ENCODE measurements at places on chromosomes 3 and 15.

- DNase-seq: no peak
Measured at GRCh38 chr3:6540981-6541380, 319.9 kb upstream of the GRM7 start.

GRCh38 chr15:95346721-95347475 lies 983.6 kb upstream of the NR2F2 start:
- DNase-seq: no peak

DNA sequence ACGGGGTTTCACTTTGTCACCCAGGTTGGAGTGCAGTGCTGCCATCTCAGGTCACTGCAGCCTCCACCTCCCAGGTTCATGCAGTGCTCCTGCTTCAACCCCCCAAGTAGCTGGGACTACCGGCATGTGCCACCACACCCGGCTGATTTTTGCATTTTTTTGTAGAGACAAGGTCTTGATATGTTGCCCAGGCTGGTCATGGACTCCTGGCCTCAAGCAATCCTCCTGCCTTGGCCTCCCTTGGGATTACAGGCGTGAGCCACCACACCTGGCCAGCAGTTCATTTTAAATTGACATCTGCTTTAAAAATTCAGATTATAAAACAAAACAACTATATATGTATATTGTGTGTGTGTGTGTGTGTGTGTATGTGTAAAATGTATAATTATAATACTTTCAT lies 38.3 kb downstream of the CALML4 start:
- no peak for DNase-seq

DNA sequence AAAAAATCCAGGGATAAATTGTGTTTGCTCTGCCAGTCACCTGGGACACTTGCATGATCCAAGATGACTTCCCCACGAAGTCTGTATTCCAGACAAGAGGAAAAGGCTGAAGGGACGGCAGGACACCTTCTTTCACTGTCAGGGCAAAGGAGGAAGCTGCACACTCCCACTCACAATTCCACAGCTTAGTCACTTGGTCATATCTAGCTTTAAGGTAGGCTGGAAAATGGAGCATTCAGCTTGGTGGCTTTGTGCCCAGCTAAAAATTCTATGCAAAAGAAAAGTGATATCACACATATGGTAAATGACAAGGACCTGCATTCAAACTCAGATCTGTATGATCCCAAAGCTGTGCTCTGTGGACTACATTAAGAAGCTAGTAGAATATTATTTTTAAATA lies 109.2 kb upstream of the TPM1 start:
- no peak for DNase-seq

- no peak for DNase-seq
Measured at GRCh38 chr3:102132370-102132769, 283.1 kb downstream of the NFKBIZ start.

- DNase-seq: no peak
Measured at GRCh38 chr15:58292751-58293175, 139.0 kb upstream of the LIPC start.

- no peak for DNase-seq
Measured at GRCh38 chr15:94023531-94023930, 207.8 kb upstream of the MCTP2 start.

GRCh38 chr3:146246526-146246925 lies 4.4 kb downstream of the PLSCR4 start:
- DNase-seq: no peak

GRCh38 chr15:48862705-48863104 lies 15.2 kb upstream of the EID1 start:
- DNase-seq: no peak

DNA sequence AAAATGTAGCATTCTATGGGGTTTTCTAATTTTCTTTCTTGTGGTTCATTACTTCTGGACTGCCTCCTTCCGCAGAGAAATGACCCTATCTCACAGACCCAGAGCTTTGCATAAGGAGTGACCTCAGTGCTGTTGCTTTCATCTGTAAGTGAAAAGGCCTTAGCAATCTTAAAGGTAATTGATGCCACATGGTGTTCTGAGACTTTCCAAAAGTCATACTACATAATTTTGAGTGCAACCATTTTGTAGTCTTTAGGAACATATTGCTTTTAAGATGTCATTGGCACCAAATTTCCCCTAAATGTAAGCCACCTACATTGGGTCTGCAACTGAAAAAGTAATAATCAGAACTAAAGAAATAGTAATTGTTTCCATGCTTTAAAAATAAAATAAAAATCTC lies 9.2 kb upstream of the HHLA2 start:
- no peak for DNase-seq

DNA sequence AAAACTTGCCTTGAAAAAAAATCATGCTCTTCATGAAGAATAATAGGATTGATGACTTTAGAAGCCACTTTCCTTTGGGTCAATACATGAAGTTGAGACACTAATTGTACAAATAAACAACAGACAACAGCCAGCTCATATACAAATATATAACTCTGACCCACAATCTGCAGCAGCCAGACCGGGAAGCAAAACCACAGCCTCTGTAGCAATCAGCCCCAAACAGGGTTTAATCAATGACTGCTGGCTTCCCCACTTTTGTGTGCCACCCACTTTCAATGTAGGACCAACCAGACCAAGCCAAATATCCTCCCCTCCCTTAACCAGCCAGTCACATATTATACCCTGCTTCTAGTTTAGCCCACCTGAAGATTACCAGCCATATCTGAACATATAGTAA lies 39.0 kb downstream of the IFT57 start:
- DNase-seq: no peak

DNA sequence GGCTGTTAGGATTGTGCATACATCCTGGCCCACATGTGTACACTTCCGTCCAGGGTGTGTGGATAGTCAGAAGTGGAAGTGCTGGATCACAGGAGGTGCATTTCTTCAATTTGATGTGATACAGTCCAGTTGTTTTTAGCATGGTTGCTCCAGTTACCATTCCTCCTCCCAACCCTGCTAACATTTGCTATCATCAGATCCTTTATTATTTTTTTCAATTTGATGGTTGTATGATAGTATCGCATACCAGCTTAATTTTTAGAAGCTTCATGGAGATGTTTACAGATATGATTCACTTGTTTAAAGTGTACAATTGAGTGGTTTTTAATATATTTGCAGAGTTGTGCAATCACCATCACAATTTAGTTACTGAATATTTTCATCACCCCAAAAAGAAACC lies 202.7 kb downstream of the ITPR1 start:
- DNase-seq: no peak

GRCh38 chr3:151200586-151200985 lies 2.4 kb downstream of the GPR171 start:
- no peak for DNase-seq

DNA sequence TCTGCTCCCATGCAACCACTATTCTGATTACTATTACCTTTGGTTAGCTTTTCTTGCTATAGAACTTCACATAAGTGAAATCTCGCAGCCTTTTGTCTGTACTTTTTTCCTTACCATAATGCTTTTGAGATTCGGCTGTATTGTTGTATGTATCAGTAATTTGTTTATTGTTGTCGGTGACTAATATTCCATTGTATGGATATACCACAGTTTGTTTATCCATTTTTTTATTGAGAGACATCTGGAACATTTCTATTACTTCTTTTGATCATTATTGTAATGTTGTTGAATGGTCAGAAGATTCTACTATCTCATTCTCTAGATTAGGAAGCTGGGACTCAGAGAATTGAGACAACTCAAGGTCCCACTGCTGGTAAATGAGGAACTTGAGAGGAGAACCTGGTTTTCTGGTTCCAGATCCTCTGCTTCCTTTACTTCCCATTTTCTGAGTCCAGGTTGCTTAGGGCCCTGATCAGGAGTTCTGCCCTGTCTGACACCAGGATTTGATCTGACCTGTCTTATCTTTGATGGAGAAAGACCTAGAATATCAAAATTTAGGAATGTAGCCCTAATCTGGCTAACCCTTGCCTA lies 18.2 kb upstream of the SPTSSB start:
- DNase-seq: no peak

DNA sequence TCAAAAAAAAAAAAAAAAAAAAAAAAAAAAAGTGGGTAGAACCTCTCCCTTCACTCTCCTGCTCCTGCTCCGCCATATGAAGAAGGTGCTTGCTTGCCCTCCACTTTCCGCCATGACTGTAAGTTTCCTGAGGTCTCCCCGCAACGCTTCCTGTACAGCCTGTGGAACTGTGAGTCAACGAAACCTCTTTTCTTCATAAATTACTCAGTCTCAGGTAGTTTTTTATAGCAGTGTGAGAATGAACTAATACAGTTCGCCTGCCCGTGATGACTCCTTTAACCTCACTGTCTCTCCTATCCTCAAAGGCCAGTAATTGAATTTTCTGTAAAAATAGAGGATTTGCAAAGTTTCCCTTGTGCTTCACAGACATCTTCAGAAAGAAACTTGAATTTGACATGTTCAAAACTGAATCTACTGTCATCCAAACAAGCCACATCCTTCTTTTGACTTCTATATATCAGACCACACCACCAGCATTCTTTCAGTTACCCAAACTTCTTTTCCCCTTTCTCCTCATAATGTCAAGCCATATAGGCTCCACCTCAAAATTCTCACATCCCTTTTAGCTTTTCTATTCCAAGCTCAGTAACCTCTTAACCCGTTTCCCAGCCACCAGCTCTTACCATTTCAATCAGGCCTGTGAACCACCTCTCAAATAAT lies 44.3 kb downstream of the P2RY1 start:
- DNase-seq: no peak

DNA sequence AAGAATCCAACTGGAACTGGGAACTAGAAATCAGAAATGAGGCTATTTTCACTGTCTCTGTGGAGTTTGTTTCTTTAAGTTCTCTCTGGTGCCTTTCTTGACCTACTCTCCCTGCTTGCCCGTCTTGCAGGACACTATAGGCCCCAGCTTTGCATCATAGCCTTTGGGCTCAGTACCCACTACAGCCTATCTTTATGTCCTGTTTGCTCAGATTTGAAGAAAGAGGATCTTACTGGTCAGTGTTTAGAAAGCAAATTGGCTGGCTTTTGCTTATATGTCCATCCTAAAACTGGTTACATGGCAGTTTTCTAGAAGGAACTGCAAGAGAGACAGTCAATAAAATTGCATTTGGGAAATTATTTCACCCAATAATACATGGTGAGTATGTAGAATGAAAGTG lies 231.8 kb upstream of the TBL1XR1 start:
- DNase-seq: no peak

GRCh38 chr3:84772841-84773240 lies 185.9 kb upstream of the CADM2 start:
- DNase-seq: no peak

GRCh38 chr15:79769069-79769481 lies 127.7 kb downstream of the MTHFS start:
- DNase-seq: no peak

- DNase-seq: no peak
Measured at GRCh38 chr15:42735382-42736165, 1.4 kb downstream of the CDAN1 start.

DNA sequence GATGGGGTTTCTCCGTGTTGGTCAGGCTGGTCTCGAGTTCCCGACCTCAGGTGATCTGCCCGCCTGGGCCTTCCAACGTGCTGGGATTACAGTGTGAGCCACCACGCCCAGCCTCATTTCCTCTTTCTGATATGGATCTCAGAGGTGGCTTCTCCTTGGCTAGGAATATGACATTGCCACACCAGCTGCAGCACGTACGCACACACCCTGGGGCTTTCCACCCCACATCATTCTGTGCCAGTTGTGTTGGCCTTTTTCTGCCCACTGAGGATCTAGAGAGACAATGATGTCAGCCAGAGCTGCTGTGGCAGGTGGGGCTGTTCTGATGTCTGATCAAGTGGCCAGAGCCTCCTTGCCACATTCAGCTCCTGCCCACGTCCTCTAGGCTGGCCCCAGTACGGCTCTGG lies 29.0 kb downstream of the TMEM45A start:
- no peak for DNase-seq

DNA sequence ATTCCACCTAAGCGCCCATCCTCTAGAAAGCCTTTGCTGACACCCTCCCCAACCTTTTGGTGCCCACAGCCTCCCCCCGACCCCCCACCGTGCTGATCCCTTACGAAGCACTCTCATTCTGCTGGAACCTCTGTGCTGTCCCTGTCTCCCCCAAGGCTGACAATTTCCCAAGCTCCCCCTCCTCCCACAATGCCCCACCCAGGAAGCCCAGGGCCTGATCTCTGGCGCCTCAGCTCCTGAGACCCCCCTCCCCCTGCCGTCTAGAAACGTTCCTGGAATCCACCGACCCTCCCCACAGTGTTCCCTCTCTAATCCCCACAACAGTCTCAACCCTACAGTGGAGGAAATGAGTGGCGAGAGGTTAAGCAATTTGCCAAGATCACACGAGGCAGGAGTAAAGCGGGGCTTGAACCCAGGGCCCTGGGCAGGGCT lies 18.3 kb downstream of the MYL3 start:
- no peak for DNase-seq

GRCh38 chr3:190558796-190559195 lies 44.9 kb downstream of the IL1RAP start:
- no peak for DNase-seq

DNA sequence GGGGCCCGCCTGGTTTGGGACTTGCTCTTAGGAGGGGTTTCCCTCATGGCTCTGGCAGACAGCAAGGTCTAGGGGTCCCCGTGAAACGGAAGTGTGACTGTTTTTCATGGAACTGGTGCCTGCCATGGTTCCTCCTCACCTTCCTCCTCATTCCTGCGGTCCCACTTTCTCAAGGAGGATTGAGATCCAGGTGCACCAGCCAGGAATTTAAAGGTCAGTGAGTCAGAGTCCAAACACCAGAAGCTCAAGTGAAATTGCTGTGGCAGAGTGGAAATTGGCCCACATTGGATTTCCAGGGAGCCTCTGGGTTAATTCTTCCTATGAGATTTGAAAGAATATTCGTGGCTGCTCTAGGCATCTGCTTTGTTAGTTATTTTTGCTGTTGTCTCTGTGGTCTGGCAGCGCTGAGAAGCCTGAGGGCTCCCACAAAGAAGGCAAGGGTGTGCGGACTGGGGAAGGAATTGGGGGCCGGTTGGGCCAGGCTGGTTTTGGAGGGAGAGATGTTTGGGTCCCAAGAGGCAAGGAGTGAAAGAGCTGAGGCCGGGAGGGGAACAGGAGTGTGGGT lies 60.4 kb upstream of the TNFAIP8L3 start:
- no peak for DNase-seq

- DNase-seq: no peak
Measured at GRCh38 chr3:152669560-152669959, 165.4 kb upstream of the P2RY1 start.

GRCh38 chr3:62559831-62560445 lies 186.6 kb upstream of the FEZF2 start:
- DNase-seq: peak; percentile 5

- no peak for DNase-seq
Measured at GRCh38 chr15:37125143-37125542, 24.8 kb upstream of the MEIS2 start.

DNA sequence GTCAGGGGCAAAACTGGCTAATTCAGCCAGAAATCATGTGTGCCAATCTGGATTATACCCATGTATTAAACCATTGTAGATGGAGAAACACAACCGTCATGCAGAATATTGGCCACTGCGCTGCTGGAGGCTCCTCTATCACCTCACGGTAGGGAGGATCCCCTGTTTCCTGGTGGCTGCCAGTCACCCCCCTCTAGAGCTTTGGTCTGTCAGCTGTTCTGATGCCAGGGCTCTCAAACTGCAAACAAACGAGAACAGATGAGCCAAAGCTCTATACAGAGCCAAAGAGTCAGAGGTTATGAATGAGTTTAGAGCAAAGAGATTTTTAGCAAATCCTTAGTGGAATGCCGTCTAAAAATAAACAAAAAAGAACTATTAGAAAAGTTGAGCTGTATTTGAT lies 62.5 kb downstream of the IL20RB start:
- no peak for DNase-seq

All from GM12891 (cell line).